ENCODE measurements at places on chromosomes 6 and 20. TPM values are rescaled to one million over a fixed set of nuclear protein-coding genes. Genes with fewer than 3 reads are reported as not detected.

The CAGE1 gene
- 0.28 TPM for total RNA-seq

GRCh38 chr20:57439432-57439831 lies 48.2 kb downstream of the RBM38 start:
- no peak for ATAC-seq

DNA sequence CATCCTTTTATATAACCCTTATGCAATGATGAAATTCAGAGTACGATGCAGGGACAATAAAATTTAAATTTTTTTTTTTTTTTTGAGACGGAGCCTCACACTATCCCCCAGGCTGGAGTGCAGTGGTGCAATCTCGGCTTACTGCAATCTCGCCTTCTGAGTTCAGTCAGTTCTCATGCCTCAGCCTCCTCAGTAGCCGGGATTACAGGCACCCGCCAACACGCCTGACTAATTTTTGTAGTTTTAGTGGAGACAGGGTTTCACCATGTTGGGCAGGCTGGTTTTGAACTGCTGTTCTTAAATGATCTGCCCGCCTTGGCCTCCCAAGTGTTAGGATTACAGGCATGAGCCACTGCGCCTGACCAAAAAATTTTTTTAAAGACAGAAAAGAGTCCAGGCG lies 15.2 kb downstream of the MTO1 start:
- no peak for ATAC-seq

The GMPR gene
- total RNA-seq: 0.80 TPM

DNA sequence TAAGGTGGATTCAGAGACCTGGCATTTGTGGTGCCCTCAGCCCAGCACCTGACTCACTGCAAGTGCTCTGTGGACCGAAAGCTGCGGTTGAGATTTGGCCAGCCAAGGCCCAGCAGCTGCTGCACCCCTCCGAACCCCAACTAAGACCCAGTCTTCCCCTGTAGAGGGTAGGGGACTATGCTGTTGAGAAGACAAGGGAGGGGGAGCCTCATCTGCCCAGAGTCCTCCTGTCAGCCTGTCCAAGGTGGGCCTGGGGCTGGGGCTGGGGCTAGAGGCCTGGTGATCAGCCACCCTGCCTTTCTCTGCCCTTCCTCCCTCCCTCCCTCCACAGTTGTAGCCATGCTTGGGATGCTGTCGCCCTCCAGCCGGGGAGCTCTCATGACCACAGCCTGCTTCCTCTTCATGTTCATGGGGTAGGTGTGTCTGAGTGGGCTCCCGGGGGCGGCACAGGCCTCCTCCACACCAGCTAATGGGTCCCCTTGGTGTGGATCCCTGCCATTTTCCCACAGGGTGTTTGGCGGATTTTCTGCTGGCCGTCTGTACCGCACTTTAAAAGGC lies 40.9 kb downstream of the TM9SF4 start:
- ATAC-seq: no peak

GRCh38 chr6:17454316-17455005 lies 61.1 kb downstream of the CAP2 start:
- no peak for ATAC-seq

DNA sequence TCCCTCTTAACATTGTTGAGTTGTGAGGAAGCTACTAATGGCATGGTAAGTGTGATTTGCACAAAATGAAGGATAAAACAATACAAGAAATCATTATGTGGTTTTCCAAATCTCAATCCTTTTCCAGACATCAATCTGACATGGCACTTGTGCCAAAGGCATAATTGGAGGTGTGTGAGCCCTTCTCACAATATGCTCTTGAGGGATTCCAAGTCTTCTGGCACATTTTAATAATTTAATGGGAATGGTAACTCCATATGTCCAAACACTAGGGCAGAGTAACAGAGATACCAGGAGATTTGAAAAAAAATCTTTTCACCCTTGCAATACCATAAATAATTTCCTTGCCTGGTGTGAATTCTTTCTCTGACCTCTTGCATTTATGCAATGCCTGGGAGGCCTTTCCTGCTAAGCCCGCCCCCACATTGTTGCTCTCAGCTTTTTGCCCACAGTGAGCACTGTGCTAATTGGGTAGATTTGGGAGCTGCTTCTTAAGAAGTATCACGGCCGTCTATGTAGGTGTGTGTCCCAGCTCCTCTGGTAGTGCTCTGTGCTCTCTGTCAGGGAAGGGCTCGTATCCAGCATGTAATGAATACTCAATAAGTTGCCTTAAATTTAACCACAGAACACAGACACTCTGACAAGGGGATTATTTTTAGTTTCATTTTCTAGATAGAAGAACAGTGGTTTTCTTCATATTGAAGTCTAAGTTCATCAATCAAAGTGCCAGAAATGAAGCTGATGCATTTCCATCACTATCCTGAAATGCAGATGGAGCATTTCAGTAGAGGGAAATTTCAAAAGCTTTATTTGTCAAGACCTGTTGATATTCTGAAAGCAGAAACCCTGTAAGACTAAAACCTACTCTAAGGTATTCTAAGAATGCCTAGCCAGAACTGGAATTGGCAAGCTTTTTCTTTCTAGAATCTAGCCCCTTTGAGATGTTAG lies 54.4 kb upstream of the CEP85L start:
- no peak for ATAC-seq

Data from esophagus mucosa (tissue), 1 donor.